Effector CD8-positive, alpha-beta T cell (primary cell): ENCODE measurements at places on chromosomes 5 and 9.

DNA sequence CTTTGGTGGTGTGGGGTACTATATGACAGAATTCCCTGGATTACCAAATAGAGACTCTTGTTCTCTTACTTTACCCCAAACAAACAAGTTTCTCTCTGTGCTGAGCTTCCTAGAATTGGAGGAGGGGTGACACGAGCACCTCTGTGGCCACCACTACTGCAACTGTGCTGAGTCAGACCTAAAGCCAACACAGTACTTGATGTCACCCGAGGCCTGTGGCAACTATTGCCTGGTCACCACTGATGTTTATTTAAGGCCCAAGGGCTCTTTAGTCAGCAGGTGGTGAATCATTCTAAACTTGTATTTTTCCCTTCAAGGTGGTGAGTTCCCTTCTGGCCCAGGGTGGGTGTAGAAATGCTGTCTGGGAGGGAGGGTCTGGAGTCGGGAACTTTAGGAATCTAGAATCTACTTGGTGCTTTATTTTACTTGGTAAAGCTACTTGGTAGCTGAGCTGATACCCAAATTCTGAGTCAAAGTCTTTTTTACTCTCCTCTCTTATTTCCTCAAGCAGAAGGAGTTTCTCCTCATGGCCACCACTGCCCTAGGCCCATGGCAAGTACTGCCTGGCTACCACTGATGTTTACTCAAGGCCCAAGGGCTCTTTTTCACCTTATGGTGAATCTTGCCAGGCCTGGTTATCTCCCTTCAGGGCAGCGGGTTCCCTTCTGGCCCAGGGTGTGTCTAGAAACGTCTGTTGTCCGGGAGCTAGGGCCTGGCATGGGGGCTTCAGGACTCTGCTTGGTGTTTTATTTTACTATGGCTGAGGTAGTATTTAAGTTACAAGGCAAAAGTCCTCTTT, 9.8 kb downstream of the LURAP1L start:
- DNase-seq: no peak

DNA sequence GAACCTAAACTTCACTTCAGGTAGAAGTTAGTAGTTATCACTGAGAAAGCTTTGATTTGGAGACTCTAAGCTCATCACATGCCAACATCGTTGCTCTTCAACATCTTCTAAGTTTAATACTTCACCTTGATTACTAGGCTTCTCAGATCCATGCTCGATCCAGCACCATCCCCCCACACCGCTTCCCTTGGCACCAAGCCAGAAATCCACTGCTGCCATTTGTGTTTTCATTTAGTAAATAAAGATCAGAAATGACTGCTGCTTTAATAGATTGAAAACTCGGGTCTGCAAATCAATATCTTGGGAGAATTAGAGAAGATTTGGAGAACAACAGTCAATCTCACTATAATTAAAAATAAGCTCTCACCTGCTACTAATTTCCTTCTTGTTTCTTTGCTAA, 214.7 kb upstream of the NR4A3 start:
- DNase-seq: no peak

GRCh38 chr9:125986966-125987365, 239.8 kb downstream of the PBX3 start:
- DNase-seq: no peak

GRCh38 chr5:105593011-105593760, 2030.6 kb upstream of the NUDT12 start:
- no peak for DNase-seq

GRCh38 chr5:147844846-147845245, 13.4 kb upstream of the SPINK1 start:
- no peak for DNase-seq

GRCh38 chr5:60226128-60226527, 332.6 kb upstream of the PDE4D start:
- DNase-seq: no peak
